ENCODE measurements at places on chromosomes 2 and 18. TPM values are rescaled to one million over a fixed set of nuclear protein-coding genes. Genes with fewer than 3 reads are reported as not detected.

Gene ADAM23
- total RNA-seq, result not detected

Gene YIPF4
- 48.1 TPM for total RNA-seq

Gene CREG2
- total RNA-seq, result 0.15 TPM

DNA sequence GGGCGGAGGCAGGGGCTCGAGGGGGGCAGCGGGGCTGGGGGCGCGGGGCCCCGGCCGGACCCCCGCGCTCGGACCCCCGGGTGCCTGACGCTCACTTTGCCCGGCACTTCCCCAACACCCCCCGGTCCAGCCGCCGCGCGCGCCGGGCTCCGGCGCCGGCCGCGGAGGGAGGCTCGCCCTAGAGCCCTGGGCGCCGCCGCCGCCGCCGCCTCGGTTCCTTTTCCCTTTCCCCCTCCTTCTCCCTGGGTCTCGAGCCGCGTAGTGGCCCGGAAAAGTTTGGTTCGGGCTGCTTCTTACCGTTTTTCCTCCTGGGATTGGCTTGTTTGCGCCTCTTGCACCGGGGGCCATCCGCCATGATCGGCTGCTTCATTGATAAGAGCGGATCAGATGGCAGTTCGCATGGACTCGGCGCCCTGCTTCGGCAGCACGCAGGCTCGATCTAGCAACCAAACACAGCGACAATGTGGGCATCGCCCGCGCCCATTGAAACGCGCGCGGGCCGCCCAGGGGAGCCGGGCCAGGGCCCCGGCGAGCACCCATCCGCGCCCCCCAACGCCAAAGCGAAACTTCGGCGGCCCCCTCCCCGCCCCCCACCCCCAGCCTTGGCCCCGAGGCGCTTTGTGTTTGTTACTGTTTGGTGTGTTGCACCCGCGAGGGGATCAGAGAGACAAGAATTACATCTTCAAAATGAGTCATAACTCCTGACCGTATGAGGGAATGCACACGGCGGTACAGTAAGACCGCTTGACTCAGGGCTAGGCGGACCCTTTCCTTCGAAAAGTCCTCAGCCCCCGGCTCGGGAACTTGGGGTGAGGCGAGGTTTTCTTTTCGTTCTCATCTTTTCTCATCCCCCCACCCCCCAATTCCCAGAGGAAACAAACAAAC is 2.7 kb downstream of the ZEB2 start:
- peak; percentile 91 for DNase-seq

- DNase-seq, result no peak
Measured at GRCh38 chr2:11444737-11445136, 21.2 kb downstream of the E2F6 start.

DNA sequence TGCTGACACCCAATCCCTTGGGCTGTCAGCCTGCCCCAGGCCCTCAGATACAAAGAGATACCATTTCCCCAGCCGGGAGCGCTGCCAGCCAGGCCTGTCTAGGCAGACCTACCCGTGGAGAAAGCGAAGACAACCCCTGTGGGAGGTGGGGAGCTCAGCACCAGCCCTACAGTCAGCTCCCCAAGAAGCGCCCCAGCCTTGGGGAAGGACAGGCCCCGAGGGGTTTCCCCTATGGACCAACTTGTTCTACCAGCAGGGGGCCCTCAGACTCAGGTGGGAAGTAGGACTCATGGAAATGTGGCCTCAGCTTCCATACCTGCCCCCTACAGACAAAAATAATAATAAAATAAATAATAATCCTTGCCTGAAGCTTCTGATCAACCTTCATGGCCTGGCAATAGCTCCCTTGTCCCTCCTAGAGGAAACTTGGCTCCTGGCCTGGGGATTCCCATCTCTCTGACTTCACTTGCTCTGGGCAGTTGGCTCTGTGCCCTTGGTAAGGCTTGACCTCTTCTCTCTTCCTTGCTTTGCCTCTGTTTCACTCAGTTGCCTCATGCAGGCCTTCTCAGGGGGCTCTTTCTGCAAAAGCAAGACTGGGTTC is 7.0 kb downstream of the SLC35F6 start:
- DNase-seq, result peak; percentile 92

DNA sequence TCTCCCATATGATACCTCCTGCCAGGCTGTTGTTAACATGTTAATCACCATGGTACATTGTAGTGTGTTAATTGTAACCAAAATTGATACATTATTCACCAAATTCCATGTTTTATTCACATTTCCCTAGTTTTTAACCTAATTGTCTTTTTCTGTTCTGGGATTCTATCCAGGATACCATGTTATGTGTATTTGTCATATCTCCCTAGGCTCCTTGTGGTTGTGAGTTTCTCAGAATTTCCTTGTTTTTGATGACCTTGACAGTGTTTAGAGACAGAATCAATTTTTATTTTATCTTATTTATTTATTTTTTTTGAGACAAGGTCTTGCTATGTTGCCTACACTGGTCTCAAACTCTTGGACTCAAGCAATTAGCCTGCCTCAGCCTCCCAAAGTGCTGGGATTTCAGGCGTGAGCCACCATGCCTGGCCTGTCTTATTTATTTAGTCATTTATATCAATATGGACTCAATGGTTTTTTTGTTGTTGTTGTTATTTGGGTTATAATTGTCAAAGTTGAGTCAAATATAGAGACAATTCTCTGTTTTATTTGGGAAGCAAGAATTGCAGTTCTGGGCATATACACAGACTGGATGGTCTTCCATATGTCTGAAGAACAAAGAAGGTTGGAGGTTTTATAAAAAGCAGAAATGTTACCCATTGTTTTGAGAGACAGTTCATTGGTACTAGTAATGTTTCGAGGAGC is 42.6 kb downstream of the INPP4A start:
- no peak for DNase-seq

DNA sequence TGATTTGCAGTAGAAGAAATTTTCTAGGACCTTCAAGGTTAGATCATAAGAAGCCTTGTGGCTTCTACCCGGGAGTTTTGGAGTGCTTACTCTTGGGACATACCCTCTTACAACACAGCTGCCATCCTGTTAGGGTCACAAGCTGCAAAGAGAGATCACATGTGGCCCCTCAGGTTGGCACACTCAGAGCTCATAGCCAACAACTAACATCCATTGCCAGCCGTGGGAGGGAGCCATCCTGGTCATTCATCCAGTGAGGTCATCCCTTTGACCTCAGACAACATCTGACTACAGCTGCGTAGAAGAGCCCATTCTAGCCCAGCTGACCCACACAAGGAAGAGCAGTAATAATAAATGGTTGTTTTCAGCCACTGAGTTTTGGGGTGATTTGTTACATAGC is 76.9 kb upstream of the NABP1 start:
- no peak for DNase-seq

- no peak for DNase-seq
Measured at GRCh38 chr18:49481317-49481716, 5.7 kb downstream of the C18orf32 start.

DNA sequence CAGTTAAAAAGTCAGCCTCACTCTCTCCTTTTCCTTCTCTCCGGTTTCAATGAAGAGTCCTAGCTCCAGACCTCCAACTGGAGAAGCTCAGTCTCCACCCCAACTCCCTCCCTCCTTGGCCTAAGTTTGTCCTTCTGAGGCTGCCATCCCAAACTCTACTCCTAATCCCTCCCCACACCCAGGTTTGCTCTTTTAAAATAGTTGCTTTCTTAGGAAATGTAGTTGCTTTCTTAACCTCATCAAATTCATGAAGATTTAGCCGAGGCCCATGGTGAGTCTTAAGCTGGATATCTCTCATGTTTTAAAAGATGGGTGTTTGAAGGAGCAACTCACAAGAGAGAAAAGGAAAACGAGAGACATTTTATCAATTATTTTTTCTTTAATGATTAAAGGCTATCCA is 937 bp upstream of the LANCL1 start:
- DNase-seq, result peak; percentile 67

DNA sequence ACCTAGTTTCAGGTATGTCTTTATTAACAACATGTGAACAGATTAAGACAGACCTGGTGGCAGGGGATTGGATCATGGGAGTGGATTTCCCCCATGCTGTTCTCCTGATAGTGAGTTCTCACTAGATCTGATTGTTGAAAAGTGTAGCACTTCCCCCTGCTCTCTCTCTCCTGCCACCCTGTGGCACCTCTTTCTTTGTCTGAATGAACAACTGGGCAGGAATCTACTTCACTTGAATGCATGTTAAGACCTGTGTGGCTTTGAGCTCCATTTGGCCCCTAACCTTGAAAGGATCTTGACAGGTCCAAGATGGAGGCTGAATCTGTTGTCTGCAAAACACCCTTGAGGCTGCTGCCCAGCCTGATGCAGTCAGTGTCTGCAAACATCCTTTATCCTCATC is 194.4 kb downstream of the RNF144A start:
- DNase-seq, result no peak

GRCh38 chr2:160431441-160431840 is 62.2 kb downstream of the RBMS1 start:
- no peak for DNase-seq

GRCh38 chr2:84389794-84390193 is 69.3 kb downstream of the SUCLG1 start:
- no peak for DNase-seq

DNA sequence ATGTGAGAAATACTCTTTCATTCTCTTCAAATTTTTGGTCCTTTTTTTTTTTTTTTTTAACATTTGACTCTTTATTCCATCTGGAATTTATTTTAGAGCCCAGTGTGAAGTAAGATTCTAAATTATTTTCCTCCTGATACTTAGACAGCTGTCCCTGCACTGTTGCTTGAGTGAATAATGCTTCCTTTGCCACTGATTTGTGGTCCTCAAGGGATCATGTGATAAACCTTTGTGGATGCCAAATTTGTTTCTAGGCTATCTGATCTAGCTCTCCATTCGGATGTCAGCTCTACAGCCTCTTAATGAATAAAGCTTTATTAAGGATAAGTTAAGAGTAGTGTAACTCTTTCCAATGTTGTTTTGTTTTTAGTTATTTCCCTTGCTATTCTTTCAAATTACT is 142.3 kb downstream of the SMAD7 start:
- DNase-seq, result no peak

DNA sequence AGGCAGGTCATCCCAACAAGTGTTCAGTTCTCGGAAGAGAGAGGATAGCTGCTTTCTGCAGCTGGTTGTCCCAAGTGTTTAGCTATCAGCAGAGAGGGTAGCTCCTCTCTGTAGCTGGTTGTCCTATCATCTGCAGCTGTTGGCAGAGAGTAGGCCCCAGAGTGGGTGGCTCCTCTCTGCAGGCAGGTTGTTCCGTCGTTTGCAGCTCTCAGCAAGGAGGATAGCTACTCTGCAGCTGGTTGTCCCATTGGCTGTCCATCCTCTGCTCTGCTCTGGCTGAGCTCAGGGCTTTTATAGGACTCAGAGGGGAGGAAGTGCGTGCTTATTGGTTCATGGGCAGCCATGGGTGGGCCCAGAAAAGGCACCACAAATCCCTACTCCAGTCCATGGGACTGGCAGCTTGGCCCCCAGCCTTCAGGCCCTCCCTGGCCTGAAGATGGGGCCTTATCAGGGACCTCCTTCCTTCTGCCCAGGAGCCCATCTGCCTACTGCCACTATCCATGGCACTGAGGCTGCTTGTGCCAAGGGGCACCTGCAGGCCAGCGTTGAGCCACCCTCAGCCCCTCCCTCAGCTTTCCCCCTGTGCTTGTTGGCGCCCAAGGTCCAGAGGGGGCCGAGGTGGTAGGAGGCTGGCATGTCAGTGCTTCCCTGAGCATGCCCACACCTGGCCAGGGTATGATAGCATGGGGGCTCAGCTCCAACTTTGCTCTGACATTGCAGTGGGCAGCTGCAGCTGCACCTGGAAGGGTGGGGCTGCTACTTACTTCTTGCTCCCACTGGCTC is 38.3 kb downstream of the TDRD15 start:
- DNase-seq, result no peak

DNA sequence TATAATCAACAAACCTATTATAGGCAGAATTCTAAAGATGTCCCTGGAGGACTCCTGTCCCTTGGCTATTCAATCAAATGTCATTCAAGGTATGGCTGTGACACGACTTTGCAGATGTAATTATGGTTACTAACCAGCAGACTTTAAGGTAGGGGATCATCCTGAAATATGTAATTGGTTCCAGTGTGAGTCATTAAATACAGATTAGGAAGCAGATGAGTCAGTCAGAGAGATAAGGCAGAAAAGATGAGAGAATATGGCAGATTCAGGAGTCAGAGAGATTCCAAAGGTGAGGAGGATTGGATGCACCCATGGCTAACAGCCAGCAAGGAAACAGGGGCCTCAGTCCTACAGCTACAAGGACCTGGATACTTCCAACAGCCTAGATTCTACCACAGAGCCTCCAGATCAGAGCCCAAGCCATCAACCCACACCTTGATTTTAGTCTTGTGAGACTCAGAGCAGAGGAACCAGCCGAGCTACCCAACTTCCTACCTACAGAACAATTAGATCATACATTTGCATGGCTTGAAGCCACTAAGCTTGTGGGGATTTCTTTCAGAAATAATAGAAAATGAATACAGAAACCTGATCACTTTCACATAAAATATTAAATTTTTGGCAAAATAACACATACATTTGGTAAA is 11.2 kb upstream of the PROM2 start:
- DNase-seq, result peak; percentile 37

GRCh38 chr2:218028189-218028495 is 25.3 kb upstream of the TNS1 start:
- DNase-seq, result no peak

DNA sequence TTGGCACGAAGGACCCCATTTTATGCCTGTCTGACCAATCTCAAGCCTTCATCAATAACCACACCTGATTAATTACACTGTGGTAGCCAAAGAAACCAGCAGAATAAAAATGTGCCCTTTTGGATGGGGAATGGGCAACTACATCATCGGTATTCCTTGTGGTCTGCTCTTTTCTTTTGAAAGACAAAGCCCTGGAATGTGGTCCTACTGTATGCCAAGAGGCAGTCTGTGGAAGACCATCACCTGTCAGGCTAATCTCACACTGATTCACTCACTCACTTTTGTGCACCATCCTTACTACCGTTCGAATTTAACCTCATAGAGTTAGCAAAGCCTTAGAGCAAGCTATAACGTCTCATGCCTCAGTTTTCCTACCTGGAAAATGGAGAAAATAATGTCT is 275.2 kb upstream of the LRRTM1 start:
- no peak for DNase-seq

DNA sequence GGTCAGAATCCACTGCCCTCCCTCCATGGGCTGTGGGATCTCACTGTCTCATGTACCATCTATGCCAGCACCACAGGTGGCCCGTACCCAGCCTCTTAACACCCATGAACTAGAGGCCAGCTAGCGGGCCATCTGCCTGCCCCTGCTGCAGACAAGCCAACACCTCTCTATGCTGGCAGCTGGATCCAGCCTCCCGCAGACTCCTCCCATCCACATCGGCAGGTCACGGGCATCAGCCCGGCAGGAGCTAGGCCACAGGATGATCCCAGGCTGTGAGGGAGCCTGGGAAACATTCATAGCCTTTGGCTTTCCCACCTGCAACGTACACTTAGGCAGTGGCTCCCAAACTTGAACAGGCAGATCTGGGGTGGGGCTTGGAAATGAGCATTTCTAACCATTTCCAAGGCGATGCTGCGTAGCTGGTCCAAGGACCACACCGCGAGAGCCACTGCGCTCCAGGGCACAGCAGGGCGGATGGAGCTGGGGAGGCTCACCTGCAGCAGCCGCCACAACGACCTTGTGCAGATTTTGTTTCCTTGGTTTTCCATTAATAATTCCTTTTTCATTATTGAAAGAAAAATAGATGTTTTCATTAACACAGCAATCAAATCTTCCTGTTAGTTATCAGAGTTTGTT is 114.7 kb downstream of the KCNF1 start:
- DNase-seq, result no peak

- DNase-seq, result peak; percentile 28
Measured at GRCh38 chr2:100819370-100820272, at the start of gene NPAS2. Gene NPAS2, plus strand, starts transcription at chr2:100820139. Its CDS starts 84,616 bp downstream, at chr2:100904755.
